ENCODE measurements at places on chromosomes 12 and 14.

GRCh38 chr12:124302241-124302806 is 7.4 kb downstream of the RFLNA start:
- no peak for DNase-seq

DNA sequence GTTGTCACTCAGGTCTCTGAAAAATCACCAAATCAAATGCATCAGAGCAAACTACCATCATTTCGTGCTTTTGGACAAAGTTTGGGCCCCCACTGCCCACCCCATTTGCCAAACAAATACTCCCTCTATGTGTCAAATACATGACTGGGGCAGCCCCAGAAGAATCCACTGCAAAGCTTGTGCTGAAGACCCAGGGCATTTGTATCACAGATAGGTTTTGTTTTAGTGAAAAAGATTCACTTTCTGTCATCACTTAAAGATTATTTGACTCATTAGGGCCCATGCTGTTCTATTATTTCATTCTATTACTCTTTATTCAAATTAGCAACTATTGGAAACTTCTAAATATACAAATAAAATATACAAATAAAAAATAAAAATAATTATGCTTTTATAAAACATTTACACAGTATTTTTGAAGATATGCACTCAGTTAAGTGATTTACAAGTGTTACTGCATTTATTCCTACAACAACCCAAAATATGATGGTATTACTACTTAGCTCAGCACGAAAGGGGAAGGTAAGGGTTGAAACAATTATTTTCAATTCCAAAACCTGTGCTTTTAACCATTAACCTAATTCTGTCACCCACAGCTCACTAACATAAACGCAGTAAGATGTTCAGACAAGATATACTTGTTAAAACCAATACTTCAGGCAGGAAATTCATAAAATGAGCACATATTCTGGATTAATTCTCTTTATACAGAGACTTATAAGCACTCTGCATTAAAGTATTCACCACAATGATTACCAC is 36.5 kb downstream of the LRIG3 start:
- no peak for DNase-seq

DNA sequence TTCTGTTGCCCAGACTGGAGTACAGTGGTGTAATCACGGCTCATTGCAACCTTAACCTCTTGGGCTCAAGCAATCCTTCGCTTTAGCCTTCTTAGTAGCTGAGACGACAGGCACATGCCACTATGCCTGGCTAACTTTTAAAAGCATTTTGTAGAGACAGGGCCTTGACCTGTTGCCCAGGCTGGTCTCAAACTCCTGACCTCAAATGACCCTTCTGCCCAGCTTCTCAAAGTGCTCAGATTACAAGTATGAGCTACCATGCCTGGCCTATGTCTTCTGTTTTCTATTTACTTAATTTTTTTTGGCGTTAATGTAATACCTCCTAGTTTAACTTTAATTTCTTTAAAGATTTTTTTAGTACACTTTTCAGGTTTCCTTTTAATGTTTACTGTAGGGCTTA is 20.6 kb upstream of the KLRF1 start:
- no peak for DNase-seq

DNA sequence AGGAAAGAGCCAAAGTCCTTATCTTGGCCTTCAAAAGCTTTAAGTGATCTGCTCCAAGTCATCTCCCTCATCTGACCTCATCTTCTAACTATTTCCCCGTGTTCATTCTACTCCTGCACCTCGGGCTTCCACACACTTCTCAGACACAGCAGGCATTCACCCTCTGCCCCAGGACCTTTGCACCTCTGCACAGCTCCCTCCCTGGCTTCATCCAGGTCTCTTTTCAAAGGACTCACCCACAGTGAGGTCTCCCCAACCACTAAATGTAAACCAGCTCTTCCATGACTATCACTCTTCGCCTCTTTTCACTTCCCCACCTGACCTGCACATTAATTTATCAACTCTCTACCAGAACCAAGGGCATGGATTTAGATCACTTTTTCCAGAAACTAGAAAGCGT is 161.8 kb downstream of the PIWIL1 start:
- DNase-seq, result no peak

DNA sequence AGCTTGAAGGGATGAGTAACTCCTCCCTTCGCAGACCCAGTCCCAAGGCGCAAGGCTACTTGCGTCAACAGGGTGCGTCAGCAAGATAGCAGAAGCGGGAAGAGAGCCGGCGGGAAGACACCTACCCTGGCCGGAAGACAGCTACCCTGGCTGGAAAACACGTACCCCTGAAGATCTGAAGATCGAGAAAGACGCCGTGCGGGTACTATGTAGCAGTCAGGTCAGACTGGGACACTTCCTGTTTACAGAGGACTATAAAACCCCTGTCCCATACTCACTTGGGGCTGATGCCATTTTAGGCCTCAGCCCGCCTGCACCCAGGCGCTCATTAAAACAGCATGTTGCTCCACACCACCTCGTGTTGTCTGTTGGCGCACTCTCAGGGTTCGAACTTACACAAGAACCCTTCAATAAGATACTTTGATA is 80.9 kb downstream of the ABCD2 start:
- DNase-seq, result no peak

GRCh38 chr14:64209444-64210131 is 84.6 kb downstream of the ESR2 start:
- DNase-seq, result no peak

GRCh38 chr14:105488781-105489541 is 2.1 kb upstream of the TEDC1 start:
- no peak for DNase-seq

DNA sequence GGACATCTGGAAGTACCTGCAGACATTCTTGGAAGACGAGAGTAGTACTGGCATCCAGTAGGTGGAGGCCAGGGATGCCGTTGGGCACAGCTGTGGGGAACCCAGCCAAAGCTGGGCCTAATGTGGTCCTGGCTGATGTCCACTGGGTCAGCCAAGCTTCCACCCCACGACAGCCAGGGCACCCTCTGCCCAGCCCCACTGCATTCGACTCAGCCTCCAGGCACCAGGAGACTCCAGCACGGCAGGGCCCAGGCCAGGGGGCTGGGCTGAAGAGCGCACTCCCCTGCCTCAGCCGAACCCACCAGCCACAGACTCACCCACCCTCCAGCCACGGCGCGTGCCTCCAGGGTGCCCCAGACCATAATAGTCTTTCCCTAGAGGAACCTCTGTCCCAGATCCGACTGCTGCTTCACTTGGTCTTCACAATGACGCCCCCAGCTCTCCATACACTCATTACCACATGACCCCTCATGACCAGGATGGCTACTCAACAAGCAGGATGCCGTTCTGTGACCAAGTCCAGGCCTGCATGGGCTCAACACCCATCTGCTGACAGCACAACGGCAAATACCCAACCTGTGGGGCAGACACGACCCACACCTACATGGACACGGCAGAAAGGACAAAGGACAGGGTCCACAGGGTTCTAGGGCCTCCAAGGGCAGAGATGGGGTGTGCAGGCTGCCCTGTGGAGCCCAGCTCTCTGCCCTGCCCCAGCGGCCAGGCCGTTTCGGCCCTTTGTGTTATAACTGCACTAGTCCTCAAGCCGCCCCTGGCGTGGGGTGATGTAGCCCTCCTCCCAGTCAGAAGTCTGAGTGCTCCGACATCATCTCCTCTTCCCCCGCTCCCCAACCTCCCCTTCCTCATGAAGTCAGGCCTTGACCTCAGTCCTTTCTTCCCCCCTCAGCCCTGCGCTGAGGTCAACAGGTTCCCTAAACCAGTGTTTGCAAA is 22.8 kb downstream of the ITPK1 start:
- no peak for DNase-seq

DNA sequence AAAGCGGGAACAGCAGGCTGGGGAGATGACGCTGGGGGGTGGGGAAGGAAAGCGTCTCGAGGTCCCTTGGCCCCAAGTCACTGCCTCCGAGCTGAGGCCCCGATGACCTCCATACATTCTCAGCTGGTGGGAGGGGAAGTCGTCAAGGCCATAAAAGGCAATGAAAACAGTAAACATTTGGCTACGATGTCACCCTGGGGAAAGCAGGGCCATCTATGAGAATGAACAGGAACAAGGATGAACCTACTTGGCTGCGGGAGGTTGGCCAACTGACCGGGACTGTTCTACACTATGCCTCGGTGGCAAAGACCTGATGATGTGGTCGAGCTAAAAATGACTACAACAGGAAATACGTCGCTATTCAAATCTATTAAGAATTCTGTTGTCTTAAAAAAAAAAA is 19.5 kb downstream of the PRKAB1 start:
- no peak for DNase-seq

DNA sequence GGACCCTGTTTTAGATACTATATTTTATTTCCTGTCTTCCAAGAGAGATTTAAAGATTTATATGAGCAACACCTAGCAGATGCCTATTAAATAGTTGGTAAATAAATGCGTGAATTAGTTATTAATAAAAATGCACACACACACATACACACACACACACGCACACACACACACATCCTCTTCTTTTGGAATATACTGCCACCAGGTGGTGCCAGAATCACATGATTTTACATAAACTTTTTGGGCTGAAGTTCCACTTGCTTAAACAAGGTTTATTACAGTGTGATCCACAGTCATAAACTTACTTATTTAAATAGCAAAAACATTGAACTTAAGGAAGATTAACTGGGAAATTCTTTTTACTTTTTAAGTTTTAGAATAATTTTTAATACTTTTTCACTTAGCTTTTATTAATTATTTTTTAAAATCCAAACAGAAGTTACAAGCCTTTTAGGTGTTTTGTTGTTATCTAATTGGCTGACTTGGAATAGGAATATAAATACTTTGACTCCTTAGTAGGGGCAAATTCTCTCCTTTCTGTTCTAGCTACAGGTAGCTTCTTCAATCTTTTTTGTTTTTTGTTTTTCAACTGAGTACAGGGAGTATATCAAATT is 17.5 kb downstream of the RAD51B start:
- DNase-seq, result no peak

- DNase-seq, result no peak
Measured at GRCh38 chr12:57027805-57028153, 11.4 kb upstream of the TAC3 start.

DNA sequence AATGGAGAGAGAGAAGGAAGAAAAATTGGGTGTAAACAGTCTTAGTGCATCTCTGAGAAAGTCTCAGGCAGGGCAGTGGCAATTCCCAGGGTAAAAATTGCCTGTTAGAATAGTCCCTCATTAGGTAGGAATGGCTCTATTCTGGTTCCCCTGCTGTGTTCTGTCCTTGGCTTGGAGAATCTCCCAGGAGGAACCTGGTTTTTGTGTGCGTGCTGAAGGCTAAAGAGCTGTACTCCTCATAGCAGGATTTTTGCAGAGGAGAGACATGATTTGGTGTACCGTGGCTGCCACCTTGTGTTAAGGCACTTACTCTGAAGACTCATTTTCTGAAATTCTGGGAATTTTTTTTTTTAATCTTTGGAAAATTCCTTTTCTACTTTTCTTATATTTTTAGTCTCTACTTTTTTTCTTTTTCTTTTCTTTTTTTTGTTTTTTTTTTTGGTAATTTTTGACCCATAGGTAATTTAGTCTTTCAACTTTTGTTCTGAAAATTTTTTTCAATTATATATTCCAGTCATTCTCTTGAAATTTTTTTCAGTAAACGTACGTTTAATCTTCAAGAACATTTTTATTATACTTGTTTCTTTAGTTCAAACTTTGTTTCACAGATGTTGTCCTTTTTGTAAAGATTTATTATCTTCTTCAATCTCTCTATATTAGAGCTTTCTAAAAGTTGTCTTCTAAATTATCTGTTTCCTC is 63.8 kb downstream of the FBXO33 start:
- DNase-seq, result no peak

DNA sequence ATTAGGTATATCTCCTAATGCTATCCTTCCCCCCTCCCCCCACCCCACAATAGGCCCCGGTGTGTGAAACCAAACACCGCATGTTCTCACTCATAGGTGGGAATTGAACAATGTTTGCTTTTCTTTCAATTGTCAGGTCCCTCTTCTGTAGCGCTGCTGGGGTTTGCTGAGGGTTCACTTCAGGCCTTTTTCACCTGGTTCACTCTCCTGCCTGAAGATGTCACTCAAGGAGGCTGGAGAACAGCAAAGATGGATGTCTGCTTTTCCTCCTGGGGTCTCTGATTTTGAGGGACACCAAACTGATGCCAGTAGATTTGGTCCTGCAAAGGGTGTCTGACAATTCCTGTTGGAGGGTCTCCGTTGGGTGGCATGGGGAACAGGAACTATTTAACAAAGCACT is 35.8 kb downstream of the KLRK1 start:
- no peak for DNase-seq

- no peak for DNase-seq
Measured at GRCh38 chr14:37539992-37540391, 55.1 kb downstream of the FOXA1 start.

DNA sequence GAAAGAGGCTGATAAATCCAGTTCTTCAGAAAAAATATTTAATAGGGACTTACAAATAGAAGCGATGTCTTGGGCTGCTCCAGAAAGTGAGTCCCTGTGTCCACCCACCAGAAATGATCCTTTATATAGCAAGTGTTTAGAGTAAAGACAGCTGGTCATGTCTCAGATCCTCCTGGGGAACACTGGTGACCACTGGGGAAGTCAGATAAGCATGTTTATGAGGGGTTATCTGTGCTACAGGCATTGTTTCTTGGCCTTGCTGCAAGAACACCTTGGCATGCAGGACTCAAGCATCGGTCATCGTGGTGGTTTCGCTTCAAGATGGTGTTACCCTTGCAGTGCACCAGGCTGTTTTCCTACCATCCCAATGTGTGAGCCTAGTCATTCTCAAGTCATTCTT is 27.2 kb downstream of the CPM start:
- DNase-seq, result no peak

GRCh38 chr14:76337635-76338545 is 38.0 kb upstream of the ESRRB start:
- no peak for DNase-seq

GRCh38 chr12:103808239-103808880 is 32.7 kb downstream of the NT5DC3 start:
- DNase-seq, result no peak

DNA sequence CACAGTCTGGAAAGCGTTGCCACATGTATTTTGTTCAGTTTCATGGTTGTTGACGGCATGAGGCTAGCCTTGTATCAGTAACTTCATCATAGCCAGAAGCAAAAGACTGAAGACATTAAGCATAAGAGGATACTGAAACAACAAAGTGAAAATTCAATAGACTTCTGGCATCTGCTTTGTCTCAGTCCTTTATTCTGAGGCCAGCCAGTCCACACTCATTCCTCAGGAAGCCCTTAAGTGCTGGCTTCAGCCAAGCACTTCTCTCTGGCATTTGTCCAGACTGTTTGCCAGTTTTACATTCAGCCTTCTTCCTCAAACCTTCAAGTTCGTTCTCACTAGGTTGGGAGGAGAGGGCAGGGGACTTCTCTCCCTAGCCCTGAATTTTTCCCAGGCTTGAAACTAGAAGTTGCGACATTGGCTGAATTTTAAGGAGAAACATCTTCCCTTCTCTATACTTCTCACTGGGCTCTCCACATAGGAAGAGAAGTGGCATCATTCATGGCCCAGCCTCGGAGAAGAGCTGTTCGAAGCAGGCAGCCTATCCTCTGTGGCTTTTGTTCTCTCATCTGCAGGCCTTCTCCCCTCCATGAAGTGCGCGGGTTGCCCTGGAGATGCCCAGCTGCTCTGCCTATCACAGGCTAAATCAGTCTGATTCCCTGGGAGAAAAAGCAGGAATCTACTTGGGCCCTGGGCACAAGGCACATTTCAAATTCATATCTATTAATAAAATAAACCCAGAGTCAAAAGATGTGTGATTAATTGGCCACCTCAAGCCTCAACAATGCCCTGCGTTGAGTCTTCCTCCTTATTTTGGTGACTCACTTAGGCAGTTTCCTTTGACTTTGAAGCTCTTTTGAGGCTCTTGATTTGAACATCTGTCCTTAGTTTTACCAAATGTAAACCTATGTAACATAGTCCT is 130.9 kb upstream of the PLEKHA5 start:
- no peak for DNase-seq
